NCI-H187 treated with DMSO at 0.1 percent for 48 hours (cell line): ENCODE measurements at places on chromosomes 16 and 17.

DNA sequence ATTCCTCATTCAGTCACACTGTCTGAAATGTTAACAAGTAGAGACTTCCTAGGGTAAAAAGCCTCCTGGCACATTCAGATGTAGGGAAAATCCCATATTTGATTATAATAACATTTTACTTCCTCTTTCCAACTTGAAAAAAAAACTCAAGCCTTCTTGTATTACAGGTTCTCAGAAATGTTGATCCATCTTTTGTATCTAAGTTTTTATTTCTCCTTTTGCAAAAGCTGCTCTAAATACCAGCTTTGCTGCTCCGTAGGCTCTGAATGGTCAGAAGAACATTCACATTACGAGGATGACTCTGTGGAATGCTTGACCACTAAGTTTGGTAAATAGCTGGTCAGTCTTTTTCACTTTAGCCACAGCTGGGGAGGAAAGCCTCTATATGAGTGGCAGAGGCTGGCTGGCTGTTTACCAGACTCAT is 13.2 kb upstream of the HEATR6 start:
- DNase-seq: no peak

GRCh38 chr17:30415491-30415890 is 36.8 kb downstream of the CPD start:
- DNase-seq: no peak

- no peak for DNase-seq
These were observed 2.4 kb downstream of the CD2BP2 start for GRCh38 chr16:30352488-30353401.

GRCh38 chr17:41500131-41500911 is 5.1 kb downstream of the KRT13 start:
- DNase-seq: no peak

- no peak for DNase-seq
These were observed 10.5 kb upstream of the TEKT3 start for GRCh38 chr17:15351925-15352324.

- DNase-seq: no peak
These were observed 46.0 kb downstream of the FOXK2 start for GRCh38 chr17:82565551-82565950.

DNA sequence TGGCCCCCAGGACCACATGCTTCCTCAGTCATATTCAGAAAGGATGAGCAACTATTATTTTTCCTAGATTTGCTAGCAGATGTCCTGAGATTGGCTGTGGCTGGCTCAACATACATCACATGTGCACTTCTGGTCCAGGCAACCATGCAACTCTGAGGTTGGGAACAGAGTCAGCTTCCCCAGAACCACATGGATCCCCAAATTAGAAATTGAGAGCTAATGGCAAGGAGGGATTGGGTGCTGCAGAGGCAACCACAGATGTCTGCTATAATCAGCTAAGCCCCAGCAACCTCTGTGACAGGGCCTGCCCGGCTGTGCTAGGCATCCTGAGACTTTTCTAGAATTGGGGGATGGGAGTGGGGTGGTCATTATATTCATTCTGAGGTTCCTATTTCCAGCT is 33.8 kb upstream of the CLEC18A start:
- DNase-seq: no peak

- DNase-seq: no peak
These were observed 190.2 kb upstream of the CDH11 start for GRCh38 chr16:65312071-65312470.

GRCh38 chr17:17783825-17784656 is 52.7 kb downstream of the SREBF1 start:
- no peak for DNase-seq

DNA sequence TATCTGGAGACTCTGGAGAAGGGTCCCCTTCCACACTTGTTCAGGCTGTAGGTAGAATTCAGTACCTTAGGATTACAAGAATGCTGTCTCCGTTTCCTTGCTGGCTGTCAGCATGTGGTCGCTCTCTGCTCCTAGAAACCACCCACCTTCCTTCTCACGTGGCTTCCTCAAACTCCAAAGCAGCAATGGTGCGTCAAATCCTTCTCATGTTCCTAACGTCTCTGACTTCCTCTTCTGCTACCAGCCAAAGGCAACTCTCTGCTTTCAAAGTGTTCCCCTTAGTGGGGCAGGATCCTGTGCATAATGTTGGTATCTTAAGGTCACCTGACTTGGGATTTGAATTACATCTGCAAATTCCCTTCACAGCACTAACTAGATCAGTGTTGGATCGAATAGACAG is 30.9 kb upstream of the DYNLRB2 start:
- DNase-seq: no peak

- DNase-seq: no peak
These were observed 141.3 kb downstream of the ABCC12 start for GRCh38 chr16:48014349-48015135.

DNA sequence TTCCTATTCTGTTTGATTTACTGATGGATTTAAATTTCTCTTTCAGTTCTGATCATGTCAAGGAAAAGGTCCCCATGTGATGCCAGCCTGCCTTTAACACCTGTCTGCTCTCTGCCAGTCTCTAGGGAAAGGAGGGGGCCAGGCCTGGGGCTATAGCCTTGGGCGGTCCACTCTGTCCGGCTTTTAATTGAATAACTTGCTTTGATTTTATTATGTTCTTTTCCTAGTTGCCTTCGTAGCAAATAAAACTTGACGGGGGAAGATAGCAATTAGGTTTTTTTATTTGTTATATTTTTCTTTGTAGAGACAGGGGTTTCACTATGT is 47.6 kb downstream of the ABAT start:
- DNase-seq: no peak

DNA sequence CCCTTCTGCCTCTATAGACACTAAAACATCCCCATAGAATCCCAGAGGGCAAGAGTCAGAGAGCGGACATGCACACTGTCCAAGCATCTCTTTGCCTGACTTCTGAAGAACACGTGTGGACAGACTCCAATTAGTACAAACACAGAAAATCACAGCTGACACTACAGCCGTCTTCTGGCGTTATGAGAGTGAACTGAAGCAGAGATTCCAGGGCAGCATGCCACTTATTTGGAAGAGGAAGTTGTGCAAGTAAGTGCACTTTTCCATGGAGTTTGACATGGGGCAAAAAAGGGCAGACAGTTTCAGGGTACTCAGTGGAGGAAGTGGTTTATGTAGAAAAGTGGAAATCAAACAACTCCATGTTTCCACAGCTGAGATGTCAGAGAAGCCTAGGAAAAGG is 16.8 kb upstream of the ZNF287 start:
- no peak for DNase-seq

DNA sequence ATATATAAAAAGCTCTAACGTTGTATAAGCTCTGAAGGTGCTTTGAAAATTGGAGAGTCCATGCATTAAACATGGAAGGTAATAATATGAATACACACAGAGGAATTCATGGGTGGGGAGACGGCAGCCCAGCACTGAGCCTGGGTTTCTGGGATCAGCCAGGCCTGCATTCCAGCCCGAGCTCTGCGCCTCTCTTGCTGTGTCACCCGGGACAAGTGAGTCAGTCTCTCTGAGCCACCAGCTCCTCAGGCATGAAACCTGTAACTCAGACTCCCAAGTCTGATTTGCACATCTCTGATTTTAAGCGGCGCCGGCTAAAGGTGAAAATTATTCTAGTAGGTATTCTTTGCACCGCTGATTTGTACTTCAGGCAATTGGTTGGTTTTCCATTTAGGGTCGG is 238.8 kb downstream of the MRTFB start:
- no peak for DNase-seq

- no peak for DNase-seq
These were observed 4.1 kb downstream of the BAIAP2 start for GRCh38 chr17:81039096-81039495.

DNA sequence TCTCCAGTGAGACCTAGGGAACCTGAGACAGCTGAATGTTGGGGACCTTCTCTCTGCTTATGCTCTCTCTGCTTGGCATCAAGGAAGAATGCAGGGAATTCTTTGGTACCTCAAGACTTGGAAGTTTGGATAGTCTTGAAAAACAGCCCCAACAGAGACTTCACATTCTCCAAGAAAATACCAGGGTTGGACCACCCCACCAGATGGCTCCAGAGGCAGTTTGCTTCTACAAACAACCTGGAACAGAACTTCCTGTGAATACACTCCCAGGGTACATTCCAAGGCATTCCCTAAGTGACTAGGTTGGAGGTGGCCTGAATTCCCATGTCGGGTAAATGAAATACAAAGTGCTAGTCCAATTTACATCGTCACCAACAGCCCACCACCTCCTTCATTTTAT is 314.4 kb downstream of the PMP22 start:
- no peak for DNase-seq

- DNase-seq: no peak
These were observed 84.4 kb downstream of the DNAH9 start for GRCh38 chr17:11682646-11683045.

- DNase-seq: no peak
These were observed 101.6 kb upstream of the FOXF1 start for GRCh38 chr16:86408685-86409084.

GRCh38 chr16:81713295-81713772 is 65.8 kb upstream of the PLCG2 start:
- no peak for DNase-seq
